ENCODE measurements at places on chromosomes 7 and 10.

DNA sequence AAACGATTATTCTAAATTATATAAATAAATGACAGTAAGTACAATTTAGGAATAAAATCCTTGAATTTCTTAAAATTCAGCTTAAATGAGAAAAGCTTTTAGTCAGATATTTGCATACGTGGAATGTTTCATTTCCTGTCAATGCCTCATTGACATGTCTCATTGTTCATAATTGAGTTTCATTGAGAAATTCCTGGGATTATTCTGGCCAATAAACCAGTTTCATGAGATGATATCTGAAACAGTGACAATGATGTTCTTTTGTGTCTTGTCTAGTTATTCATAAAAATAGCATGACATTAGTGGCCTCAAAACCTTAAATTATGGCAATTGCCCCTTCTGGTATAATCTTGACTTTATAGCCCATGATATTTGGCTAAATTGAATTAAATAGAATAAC, 95.8 kb downstream of the DKK1 start:
- DNase-seq = no peak

GRCh38 chr7:154252046-154252445, 199.8 kb downstream of the DPP6 start:
- no peak for DNase-seq

DNA sequence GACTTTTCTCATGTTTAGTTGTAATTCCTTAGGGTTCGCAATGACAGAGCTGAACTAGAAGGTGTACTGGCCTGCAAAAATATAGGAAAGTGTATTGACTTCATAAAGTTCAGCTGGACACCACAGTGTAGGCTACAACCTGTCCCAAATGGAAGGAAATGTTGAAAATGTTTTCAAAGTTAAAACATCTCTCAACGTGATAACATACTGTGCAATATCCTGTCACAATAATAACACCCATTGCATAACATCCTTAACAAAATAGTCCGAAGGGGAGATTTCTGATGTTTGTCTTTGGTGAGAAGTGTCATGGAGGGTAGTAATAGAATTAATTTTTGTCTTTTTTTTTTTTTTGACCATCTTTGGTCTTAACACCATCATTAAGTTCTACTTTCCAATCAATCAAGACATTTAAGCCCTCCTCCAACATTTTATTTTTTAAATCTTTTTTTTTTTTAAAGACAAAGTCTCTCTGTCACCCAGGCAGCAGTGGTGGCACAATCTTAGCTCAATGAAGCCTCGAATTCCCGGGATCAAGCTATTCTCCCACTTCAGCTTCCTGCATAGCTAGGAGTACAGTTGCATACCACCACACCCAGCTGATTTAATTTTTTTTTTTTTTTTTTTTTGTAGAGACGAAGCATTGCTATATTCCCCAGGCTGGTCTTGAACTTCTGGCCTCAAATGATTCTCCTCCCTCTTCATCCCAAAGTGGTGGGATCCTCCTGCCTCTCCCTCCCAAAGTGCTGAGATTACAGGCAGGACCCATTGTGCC, 45.7 kb downstream of the DYNC1I1 start:
- no peak for DNase-seq

DNA sequence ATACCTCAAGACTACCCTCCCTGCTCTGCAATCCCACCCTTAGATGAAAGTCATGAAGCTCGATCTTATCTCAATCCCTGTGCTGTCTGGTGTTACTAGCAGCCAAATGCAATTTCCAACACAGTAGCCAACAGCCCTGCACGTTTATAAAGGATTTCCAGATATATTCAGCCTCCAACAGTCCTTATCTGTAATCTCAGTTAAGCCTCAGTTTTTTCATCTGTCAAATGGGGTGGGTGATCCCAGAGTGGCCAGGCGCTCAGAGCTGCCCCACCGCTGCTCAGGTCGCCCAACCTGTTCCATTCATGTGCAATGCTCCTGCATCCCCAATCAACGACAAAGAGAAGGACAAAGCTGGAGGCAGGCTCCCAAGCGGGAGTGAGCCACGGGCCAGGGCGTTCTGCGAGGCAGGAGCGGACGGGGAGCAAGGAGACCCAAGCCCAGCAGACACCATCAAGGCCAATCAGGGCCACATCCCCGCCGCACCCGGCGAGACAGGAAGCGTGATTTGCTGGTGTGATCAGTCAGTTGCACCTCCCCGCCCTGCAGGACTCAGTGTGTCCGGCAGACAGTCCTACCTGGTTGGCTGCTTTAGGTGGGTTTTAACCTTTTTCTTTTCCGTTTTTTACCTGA, 19.7 kb downstream of the PDGFA start:
- DNase-seq = no peak

DNA sequence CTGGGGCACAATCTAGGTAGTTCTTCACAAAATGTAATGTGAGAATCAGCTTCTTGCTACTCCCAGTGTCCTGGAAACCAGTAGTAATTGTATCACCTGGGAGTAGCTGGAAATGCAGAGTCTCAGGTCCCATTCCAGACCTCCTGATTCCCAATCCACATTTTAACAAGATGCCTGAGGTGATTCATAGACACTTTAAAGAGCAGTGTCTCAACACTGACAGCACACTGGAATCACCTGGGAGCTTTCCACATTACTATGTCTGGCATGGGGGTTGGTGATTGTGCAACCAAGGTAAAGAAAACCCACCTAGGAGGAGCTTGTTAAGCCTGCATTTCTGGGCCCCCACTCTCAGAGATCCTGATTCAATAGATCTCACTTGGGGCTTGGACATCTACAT, 11.1 kb downstream of the DPY19L1 start:
- DNase-seq = no peak

GRCh38 chr10:56586461-56586891, 225.4 kb upstream of the ZWINT start:
- DNase-seq = no peak

- no peak for DNase-seq
These were observed 23.0 kb downstream of the MKI67 start for GRCh38 chr10:128103229-128103714.

- peak; percentile 27 for DNase-seq
These were observed 113.1 kb downstream of the LRRC4 start for GRCh38 chr7:127918130-127918529.

- DNase-seq = no peak
These were observed 27.6 kb downstream of the COBL start for GRCh38 chr7:51288896-51289622.

GRCh38 chr7:157080111-157080730, 58.5 kb upstream of the UBE3C start:
- no peak for DNase-seq

- DNase-seq = no peak
These were observed 13.9 kb upstream of the ZNF282 start for GRCh38 chr7:149181450-149181790.

- no peak for DNase-seq
These were observed 49.6 kb upstream of the PDCD4 start for GRCh38 chr10:110822035-110822711.

DNA sequence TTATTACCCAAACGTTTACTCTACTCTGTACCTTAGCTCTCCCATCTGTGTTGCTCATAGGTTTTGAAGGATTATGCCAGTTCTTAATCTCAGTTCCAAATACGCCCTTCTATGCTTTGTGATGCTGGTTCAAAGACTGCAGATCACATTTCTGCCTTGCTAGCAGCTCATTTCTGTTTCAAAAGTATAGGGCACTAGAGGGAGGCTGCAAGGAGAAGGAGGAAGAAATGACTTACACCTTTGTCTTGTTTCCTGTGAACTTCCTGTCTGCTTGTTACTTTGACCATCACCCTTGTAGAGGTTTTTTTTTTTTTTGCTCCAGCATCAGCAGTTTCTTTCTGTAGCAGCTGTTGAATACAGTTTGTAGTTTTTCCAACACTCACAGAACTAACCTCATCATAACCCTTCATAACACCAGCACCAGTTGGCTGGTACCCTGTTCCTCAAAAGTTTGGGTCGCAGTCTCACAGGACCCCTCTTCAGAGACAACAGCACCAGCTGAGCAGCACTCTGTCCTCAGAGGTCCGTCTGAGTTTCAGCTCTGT, 16.5 kb downstream of the SLK start:
- DNase-seq = no peak

GRCh38 chr10:44278837-44279324, 106.0 kb downstream of the CXCL12 start:
- DNase-seq = no peak

DNA sequence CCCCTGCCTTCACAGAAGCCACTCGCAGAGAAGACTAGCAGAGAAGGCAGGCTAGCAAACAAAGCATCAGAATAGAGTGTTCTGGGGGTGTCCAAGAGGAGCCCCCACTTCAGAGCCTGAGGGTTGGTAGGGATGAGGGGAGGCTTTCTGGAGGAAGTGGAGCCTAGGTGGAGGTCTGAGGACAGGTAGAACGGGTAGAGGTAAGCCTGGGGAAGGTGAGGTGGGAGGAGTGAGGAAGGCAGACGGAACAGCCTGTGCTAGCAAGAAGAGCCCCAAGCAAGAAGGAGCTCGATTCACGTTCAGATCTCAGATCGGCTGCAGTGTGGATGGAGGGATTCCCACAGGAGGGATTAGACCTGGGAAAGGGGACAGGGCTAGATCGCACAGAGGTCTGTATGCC, 66.0 kb upstream of the DUSP5 start:
- peak; percentile 1 for DNase-seq

DNA sequence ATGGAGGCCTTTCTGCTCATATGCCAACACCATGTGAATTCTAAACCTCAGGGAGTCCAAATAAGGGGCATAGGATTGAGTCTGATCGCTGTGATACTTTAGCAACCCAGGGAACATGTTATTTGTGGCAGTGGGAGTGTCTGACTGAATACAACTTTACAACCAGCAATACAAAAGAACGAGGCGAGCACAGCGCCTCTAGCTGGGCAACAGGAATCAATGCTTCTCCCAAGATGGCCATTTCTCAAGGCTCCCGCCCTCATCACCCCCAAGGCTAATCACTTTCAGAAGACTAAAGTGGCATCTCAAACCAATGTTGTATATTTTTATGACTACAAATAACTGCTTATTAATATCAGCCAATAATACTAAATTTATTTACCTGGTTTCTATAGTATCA, 28.1 kb downstream of the YWHAG start:
- DNase-seq = no peak

DNA sequence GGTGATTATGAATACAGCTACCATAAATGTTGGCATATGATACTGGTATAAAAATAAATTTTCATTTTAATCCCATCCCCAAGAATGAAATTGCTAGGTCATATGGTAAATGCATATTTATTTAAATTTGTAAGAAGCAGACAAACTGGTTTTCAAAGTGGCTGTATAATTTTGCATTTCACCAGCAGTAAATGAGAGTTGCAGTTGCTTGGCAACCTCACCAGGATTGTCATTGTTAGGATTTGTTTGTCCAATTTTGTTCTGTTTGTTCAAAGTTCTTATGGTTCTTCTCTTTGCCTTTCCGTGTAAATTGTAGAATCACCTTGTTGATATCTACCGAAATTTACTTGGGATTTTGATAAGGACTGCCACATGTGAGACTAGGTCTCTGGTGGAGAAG, 237.4 kb downstream of the OTUD1 start:
- DNase-seq = no peak

GRCh38 chr10:4242561-4243035, 457.6 kb upstream of the KLF6 start:
- no peak for DNase-seq

DNA sequence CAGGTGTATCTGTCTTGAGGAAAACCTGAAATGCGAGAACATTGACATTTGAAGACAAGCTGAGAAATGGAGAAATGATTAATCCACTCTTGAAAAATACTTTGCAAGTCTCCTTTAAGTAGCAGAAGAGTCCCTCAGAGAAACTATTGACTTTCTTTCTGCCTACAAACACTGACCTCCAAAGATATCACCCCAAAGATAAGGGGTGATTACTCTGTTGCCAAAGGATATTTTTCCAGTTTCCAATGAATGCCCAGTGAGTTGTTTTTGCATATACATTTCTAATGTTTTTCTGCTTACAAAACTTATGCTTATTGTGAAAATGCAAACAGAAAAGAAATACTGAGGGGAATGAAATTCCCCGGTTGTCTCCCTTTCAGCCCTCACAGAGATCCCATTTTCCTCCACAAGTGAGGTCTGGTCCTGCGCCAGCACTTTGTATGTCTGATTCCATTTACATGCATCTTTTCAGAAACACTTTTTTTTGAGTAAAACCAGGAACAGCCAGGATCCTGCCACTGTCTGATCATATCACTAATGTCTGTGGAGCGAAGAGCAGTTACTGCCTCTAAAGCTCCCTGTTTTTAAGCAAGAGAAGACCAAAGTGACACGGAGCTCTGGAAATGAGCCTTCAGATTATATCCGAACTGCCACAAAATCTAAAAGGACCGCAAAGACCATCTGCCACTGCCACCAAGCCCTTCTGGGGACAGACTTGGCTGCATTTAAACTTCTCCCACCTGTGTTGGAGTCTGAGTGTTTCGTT, 82.9 kb upstream of the PDCD4 start:
- DNase-seq = no peak

- peak; percentile 9 for DNase-seq
These were observed 13.6 kb downstream of the SNX10 start for GRCh38 chr7:26305090-26305868.

DNA sequence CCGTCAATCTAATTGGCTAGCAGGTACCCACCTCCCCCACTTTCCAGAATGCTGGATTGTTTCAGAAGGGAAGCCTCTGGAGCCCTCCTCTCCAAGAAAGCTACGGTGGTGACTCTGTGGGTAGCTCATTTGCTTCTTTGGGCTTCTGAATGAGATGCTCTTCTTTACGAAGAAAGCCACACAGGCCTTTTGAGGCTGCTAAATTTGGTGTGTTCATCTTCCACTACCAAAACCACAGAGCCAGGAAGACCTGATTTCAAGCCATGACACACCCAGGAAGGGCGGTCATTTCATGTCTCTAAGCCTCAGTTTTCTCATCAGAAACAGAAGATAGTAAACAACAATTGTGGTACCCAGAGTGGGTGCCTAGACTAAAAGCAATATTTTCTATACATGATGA, 901.2 kb downstream of the KCNMA1 start:
- DNase-seq = no peak

DNA sequence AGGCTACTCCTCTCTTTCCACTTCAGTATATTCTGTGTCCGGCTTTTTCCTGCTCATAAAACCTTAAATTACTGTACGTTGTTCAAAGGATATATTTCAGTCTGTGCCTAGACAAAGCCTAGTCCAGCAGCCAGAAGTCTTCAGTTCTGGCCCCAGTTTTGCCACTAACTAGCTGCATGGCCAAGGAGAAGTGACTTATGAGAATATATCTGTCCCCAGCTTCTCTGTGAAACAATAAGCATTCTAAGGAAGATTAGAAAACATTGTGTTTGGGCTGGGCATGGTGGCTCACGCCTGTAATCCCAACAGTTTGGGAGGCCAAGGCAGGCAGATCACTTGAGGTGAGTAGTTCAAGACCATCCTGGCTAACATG, 105.0 kb upstream of the HDAC9 start:
- no peak for DNase-seq

Measured in activated CD4-positive, alpha-beta T cell treated with anti-CD3 and anti-CD28 coated beads, Interleukin-2, amount 50 U/mL, for 48 hours (primary cell).